ENCODE measurements at places on chromosomes 1 and 21. TPM values are rescaled to one million over a fixed set of nuclear protein-coding genes. Genes with fewer than 3 reads are reported as not detected.

TMEM82 gene
- total RNA-seq, result not detected

ADCY10 gene
- total RNA-seq, result 0.07 TPM

RGS8 gene
- total RNA-seq, result not detected

FMO2 gene
- not detected for total RNA-seq

SMIM1 gene
- total RNA-seq, result 1.7 TPM

MORC3 gene
- total RNA-seq, result 5.6 TPM

TNFRSF1B gene
- 0.21 TPM for total RNA-seq

ZNF593OS gene
- not detected for total RNA-seq

OR2M2 gene
- not detected for total RNA-seq

MYCL gene
- total RNA-seq, result 1.3 TPM

HMGCS2 gene
- total RNA-seq, result not detected

COL6A2 gene
- 14.9 TPM for total RNA-seq

OR2M3 gene
- total RNA-seq, result not detected

SPRR1B gene
- not detected for total RNA-seq

LRRC8C gene
- total RNA-seq, result 16.9 TPM

HCRTR1 gene
- total RNA-seq, result 0.04 TPM

FOXJ3 gene
- 19.8 TPM for total RNA-seq

RPE65 gene
- not detected for total RNA-seq

LINGO4 gene
- not detected for total RNA-seq

SELL gene
- 0.20 TPM for total RNA-seq

DISP3 gene
- total RNA-seq, result 0.31 TPM

CACHD1 gene
- 1.5 TPM for total RNA-seq

LIX1L gene
- 11.1 TPM for total RNA-seq

DLGAP3 gene
- 0.42 TPM for total RNA-seq

RABIF gene
- 15.1 TPM for total RNA-seq

VWA5B1 gene
- not detected for total RNA-seq

EPHA10 gene
- 0.91 TPM for total RNA-seq

RIPK4 gene
- 16.3 TPM for total RNA-seq

PDE9A gene
- 1.1 TPM for total RNA-seq

ARHGAP29 gene
- total RNA-seq, result 14.5 TPM

IGSF21 gene
- not detected for total RNA-seq

TDRD10 gene
- total RNA-seq, result not detected

SPRR3 gene
- total RNA-seq, result not detected

PDZK1IP1 gene
- total RNA-seq, result 5.6 TPM

LCE1E gene
- total RNA-seq, result not detected

MTR gene
- 6.1 TPM for total RNA-seq

KRTAP12-2 gene
- not detected for total RNA-seq

IL6R gene
- total RNA-seq, result 23.9 TPM

Data from A549 treated with CORT108297 at 1 μM for 4 hours (cell line).